ENCODE measurements at places on chromosomes 5 and 9. TPM values are rescaled to one million over a fixed set of nuclear protein-coding genes. Genes with fewer than 3 reads are reported as not detected.

Gene SLC6A18
- total RNA-seq = not detected

Gene PCDHGB7
- total RNA-seq = 0.32 TPM

GRCh38 chr5:42604171-42604711 is 152.4 kb upstream of the CCDC152 start:
- H3K36me3 ChIP-seq = no peaks in the 10 kb centered on the region
- no peak overlapping the region for H3K27ac ChIP-seq
- no peak overlapping the region for H3K4me3 ChIP-seq
- no peaks in the 10 kb centered on the region for H3K27me3 ChIP-seq

- H3K4me1 ChIP-seq = peaks cover 29% of the 10 kb centered on the region
- H3K4me3 ChIP-seq = no peak overlapping the region
- no peaks in the 10 kb centered on the region for H3K27me3 ChIP-seq
- no peaks in the 10 kb centered on the region for H3K36me3 ChIP-seq
- DNase-seq = no peak
Measured at GRCh38 chr5:151255621-151256286, 2.8 kb downstream of the GM2A start.

DNA sequence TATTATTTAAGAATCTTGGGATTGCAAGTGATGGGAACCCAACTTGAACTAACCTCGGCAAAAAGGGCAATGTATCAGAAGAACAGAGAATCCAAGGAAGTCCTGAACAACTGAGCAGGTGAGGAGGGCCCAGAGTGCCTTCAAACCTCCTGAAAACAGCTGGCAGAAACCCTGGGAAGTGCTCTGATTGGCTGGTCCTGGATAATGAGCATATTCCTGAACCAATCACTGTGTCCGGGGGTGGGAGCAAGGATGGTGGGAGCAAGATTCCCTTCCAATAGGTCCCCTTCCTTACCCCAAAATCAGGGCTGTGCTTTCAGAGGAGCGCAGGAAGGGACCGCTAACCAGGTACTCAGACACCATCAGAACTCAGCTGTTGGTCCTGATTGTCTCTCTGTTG is 31.9 kb upstream of the TBC1D2 start:
- H3K27me3 ChIP-seq = no peaks in the 10 kb centered on the region
- no peak overlapping the region for H3K4me3 ChIP-seq

DNA sequence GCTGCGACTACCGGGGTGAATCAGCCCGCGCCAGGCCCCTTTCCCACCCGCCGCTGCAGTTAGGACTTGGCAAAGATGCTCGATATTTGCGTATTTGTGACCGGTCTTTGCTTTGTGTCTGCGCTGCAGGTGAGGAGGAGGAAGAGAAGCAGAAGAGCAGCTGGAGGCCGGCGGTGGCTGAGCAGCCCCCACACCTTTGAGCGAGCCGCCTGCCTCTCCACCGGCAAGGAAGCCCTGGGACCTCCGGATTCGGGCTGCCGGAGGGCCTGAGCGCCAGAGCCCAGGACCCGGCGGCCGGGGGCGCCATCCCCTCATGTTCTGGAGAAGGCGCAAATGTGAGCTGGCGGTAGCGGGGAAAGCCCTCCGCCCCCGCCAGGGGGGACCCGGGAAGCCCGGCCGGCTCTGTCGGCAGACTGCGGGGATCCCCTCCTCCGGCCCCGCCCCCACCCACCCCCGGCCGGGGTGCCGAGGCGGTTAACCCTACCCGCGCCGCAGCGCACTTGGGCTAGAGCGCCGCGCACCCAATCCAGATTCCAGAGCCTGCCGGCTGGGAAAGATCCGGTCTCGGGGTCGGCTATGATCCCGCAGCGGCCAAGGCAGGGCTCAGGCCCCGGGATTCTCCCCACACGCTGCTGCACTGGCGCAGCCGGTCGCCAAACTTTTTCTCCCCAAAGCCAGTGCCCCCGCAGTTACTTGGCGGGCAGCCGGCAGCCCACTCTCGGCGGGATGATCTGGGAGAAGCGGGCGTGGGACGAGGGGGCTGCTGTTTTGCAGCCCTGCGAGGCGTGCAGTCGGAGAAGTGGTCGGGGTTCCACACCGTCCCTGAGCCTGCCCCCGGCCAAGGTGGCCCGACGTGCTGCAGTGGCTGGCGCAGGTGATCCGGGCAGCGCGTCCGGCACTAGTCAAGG is 800 bp upstream of the KCNN2 start:
- no peak overlapping the region for H3K27ac ChIP-seq
- H3K4me1 ChIP-seq = no peaks in the 10 kb centered on the region
- no peaks in the 10 kb centered on the region for H3K36me3 ChIP-seq
- no peak for DNase-seq
- H3K4me3 ChIP-seq = no peak overlapping the region

- H3K4me3 ChIP-seq = no peak overlapping the region
- DNase-seq = no peak
- no peaks in the 10 kb centered on the region for H3K4me1 ChIP-seq
Measured at GRCh38 chr5:19370655-19371386, 617.2 kb downstream of the CDH18 start.

GRCh38 chr5:140801494-140801841 is 611 bp downstream of the PCDHA3 start:
- H3K4me3 ChIP-seq = no peak overlapping the region
- H3K27ac ChIP-seq = no peak overlapping the region
- H3K36me3 ChIP-seq = no peaks in the 10 kb centered on the region
- H3K4me1 ChIP-seq = no peaks in the 10 kb centered on the region
- no peak for DNase-seq

GRCh38 chr5:56346741-56347535 is 113.8 kb upstream of the ANKRD55 start:
- no peaks in the 10 kb centered on the region for H3K4me1 ChIP-seq
- no peaks in the 10 kb centered on the region for H3K27me3 ChIP-seq
- H3K27ac ChIP-seq = no peak overlapping the region
- no peak overlapping the region for H3K4me3 ChIP-seq

- H3K36me3 ChIP-seq = no peaks in the 10 kb centered on the region
- no peak overlapping the region for H3K27ac ChIP-seq
- no peaks in the 10 kb centered on the region for H3K4me1 ChIP-seq
- H3K27me3 ChIP-seq = no peaks in the 10 kb centered on the region
- H3K4me3 ChIP-seq = no peak overlapping the region
Measured at GRCh38 chr5:16744164-16744880, 127.5 kb upstream of the RETREG1 start.

GRCh38 chr5:170141636-170142035 is 35.9 kb downstream of the FOXI1 start:
- no peak overlapping the region for H3K4me3 ChIP-seq
- H3K27me3 ChIP-seq = no peaks in the 10 kb centered on the region
- no peak for DNase-seq
- H3K36me3 ChIP-seq = no peaks in the 10 kb centered on the region
- no peaks in the 10 kb centered on the region for H3K4me1 ChIP-seq
